ENCODE measurements at places on chromosomes 5 and 9. TPM values are rescaled to one million over a fixed set of nuclear protein-coding genes. Genes with fewer than 3 reads are reported as not detected.

DNA sequence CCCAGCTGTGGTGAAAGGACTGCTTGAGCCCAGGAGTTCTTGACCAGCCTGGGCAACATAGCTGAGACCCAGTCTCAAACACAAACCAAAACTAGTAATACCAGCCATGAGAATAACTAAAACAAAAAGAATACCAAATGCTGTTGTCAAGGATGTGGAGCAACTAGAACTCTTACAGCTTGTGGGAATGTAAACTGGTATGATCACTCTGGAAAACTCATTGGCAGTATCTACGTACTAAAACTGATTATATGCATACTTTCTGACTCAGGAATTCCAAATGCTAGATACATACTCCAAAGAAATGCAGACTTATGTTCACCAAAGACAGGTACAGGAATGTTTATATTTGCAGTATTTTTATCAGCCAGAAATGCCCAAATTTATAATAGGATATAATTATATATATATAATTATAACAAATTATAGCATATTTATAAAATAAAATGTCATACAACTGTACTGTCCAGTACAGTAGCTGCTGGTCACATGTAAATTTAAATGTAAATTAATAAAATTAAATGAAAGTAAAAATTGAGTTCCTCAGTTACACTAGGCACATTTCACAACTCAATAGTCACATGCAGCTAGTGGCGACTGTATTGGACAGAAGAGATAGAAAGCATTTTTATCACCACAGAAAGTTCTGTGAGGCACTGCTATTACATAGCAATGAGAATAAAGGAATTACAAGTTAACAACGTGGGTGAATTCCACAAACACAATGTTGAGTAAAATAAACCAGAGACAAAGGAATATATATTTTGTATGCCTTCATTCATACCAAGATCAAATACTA, 118.5 kb downstream of the GNAQ start:
- DNase-seq = no peak

ENTPD2 gene
- total RNA-seq = not detected

GPR150 gene
- total RNA-seq = 0.55 TPM

COL23A1 gene
- not detected for total RNA-seq

GRCh38 chr5:139910036-139910435, 114.4 kb downstream of the PSD2 start:
- DNase-seq = no peak

DNA sequence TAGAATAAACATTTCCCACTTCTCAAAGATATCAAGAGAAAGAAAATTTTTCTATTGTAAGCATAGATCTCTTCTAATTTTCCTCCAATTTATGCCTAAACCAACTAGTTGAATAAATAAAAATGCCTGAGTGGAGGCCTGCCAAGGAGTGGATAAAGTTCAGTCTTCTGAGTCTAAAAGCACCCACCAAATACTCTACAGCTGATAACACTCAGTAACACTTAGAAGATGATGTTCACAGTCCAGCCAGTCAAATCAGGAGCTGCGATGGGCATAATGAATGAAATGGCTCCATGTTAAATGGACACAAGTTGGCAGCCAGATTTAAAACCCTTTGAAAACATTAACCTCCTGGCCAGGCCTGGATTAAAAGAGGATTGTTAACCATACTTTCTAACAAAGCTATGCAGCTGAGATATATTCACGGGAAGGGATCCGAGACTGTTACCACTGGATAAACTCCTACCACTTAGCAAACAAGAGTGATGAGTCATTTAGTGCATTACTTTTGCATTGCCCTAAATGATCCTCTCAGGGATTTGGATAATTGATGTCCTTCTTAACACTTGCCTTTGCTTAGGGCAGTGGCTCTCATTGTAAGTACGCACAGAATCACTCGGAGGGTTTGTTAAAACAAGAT, 63.7 kb upstream of the CCDC112 start:
- no peak for DNase-seq

PARP8 gene
- total RNA-seq = 19.8 TPM

DNA sequence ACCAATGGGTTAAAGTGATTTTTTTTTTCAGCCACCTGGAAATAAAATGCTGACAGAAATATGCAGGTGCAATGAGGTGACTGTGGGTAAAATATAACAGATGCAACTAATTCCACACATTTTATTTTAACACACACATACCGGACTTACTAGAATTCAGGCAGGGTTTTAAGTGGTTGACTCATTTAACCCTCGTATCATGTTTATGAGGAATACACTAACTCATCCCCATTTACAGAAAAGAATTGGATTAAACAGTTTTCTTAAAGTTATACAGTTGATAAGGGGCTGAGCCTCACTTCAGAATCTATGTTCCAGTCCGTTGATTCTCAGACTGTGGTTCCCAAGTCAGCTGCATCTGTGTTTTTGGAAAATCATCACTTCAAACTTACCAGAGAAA, 207.5 kb downstream of the CHSY3 start:
- no peak for DNase-seq

TAS2R1 gene
- not detected for total RNA-seq

DNA sequence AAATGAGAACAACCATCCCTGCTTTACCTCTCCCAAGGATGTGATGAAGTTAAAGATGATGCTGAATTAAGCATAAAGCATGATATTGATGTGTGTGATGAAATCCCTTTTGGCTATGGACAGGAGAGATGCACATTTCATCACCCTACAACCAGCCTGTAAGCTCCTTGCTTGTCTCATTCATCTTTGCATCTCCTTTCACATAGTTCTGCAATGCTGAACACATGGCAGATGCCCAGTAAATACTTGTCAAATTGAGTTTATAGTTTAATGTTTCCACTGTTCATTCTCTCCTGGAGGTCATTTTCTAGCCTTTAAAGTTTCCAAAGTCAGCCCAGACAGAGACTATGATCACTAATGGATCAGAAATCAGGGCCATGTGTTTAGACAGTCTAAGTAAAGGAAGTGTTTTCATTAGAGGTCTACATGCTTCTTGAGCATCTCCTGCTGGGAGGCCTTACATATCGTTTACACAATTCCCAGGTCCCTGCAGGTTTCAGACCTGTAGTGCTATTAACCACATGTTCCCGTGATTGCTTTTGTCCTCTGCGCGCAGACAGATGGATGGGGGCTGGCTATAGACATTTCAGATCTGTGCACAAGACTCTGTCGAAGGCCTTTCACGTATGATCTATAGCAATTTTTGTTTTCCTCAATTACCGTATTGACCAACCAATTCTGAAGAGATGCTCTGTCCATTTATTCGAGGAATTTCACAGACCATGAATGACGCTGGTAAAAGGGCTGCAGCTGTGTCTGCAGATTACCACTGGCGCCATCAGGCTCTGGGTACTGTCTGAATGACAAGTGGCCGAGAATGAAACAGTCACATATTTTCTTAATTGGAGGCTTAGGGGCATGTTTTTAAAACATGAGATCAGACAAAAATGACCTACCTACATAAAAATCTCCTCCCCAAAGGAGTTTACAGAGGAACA, 49.0 kb upstream of the CKMT2 start:
- no peak for DNase-seq

HAPLN1 gene
- total RNA-seq = not detected

SPINK4 gene
- total RNA-seq = not detected

MEIKIN gene
- not detected for total RNA-seq

DNA sequence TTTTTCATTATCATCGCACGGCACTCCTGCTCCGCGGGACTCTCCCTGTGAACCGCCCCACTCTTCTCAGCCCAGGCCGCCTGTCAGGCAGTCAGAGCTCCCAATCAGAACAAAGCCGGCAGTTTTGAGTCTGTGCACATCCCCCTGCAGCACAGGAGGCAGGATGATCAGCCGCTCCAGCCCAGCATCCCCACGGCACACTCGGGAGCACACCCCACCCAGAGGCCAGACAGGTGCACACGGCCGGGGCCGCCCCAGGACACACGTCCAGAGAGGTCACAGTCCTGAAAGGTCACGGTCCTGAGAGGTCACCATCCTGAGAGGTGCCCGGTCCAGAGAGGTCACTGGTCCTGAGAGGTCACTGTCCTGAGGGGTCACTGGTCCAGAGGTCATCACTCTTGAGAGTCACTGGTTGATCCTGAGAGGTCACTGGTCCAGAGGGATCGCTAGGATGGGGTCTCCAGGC, 8.4 kb downstream of the TPPP start:
- no peak for DNase-seq

FBN2 gene
- 0.26 TPM for total RNA-seq

ZNF474 gene
- 0.40 TPM for total RNA-seq

SPINK6 gene
- not detected for total RNA-seq

- no peak for DNase-seq
These were observed 36.2 kb upstream of the REEP2 start for GRCh38 chr5:138402640-138403039.

DNA sequence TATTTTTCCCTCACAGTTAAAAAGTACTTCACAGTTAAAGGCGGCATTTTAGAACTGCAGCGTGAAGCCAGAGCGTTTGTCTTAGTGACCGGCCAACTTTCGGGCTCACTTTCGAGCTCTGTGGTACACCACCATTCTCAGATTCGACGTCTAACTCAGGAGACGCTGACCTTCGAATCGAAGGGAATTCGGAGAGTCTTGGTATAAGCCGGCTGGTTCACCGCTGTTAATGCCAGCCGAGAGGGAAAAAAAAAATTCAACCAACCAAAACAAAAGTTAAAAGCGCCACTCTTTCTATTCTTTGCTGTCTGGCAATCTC, 544 bp upstream of the SNX24 start:
- no peak for DNase-seq

GRXCR2 gene
- not detected for total RNA-seq

QRFP gene
- total RNA-seq = not detected

CAVIN4 gene
- total RNA-seq = 0.08 TPM

STK32A gene
- total RNA-seq = not detected

DNA sequence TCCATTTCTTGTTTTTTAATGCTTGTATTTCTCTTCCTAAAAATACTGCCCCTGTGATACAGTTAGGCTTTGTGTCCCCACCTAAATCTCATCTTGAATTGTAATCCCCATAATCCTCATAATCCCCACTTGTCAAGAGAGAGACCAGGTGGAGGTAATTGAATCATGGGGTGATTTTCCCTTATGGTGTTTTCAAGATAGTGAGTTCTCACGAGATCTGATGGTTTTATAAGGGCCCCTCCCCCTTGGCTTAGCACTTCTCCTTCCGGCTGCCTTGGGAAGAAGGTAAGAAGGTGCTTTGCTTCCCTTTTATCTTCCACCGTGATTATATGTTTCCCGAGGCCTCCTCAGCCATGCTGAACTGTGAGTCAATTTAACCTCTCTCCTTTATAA, 227.4 kb downstream of the MAN2A1 start:
- DNase-seq = no peak

GAPVD1 gene
- total RNA-seq = 45.1 TPM

- DNase-seq = no peak
These were observed 118.6 kb upstream of the DAB2 start for GRCh38 chr5:39543335-39543734.

TMEM252 gene
- not detected for total RNA-seq

DNA sequence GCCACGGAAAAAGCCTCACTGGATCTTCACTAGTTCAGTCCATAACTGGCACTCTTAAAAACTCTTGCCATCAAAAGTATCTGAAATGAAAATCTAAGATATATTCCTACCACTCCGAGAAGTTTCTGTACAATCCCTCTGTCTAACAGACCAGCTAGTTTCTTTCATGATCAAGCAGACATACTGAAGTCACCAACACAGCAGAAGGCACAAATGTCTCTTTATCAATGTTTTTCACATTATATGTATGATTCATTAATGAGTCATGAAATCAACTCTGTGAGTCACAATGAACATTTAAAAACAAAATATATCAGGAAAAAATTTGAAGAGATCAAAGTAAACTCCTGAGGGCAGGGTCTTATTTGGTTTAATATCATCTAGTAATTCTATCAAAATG, 50.8 kb downstream of the F2R start:
- DNase-seq = no peak

GRCh38 chr5:66565878-66566277, 30.3 kb upstream of the MAST4 start:
- no peak for DNase-seq

ADGRD2 gene
- not detected for total RNA-seq

DNA sequence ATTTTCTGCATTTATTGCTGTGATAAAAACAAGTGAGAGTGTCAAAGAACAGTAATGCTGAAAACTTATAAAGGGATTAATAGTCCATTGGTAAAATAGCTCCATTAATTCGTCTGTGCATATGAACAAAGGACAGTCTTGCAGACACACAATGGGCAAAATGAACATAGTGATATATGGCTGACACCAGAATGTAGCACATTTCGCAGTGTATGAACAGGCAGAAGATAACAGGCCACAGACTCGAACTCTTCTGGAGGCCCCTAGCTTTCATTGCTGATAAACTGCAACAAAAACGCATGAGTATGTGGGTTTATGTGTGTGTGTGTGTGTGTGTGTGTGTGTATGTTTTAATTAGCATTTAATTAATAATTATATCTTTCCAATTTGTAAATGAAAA, 354.8 kb downstream of the TAF11L14 start:
- no peak for DNase-seq

FOXD4L5 gene
- total RNA-seq = 0.08 TPM

DNA sequence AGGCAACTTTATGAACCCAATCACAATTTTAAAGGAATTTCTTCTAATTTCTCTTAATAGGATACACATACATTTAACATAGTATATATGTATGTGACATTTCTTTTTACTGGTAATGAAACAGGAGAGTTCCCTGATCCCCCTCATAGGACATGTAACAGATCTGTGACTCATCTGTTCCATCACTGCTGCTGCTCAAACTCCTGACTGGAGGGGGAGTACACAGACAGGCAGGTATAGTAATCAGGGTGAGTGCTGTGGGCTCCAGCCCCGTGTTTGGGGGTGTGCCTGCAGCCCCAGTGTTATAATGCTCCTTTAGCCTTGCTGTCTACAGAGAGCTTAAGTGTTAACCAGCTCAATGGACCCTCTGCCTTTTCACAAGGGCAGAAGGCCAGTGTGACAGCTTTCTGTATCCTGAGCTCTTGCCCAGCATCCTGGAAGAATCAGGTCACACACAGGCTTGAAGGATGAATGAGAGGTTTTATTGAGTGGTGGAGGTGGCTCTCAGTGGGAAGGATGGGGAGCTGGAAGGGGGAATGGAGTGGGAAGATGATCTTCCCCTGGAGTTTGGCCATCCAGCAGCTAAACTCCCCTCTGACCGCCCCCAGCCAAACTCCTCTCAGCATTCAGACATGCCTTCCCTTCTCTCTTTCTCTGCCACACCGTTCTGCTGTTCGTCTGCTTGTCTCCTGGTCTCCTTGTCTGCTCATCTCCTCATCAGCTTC, 161.3 kb downstream of the ZNF608 start:
- no peak for DNase-seq

SV2C gene
- total RNA-seq = not detected

AK8 gene
- not detected for total RNA-seq

- DNase-seq = no peak
These were observed 71.2 kb downstream of the LURAP1L start for GRCh38 chr9:12846035-12846434.
